ENCODE measurements at places on chromosomes 1 and 21.

- H3K27me3 ChIP-seq: no peaks in the 10 kb centered on the region
- no peak overlapping the region for H3K27ac ChIP-seq
- no peaks in the 10 kb centered on the region for H3K36me3 ChIP-seq
- H3K4me1 ChIP-seq: no peaks in the 10 kb centered on the region
These were observed 79.8 kb upstream of the ROR1 start for GRCh38 chr1:63693944-63694571.

DNA sequence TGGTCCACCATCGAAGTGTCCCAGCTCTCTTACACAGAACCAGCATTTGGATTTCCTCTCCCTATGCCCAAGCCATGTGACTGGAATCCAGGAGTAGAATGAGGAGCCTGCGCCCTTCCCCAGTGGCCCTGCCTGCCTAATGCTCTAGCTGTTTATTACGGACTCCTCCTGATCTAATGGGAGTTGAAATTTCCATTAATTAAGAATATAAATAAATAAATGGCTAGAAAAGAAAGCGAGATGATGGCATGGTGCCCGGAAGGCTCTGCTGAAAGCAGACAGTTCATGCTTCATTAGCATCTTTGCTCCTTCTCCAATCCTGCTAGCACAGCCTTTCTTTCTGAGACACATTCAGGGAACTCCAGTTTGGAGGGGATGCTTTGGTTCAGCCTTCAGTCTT is 216.2 kb downstream of the SEC16B start:
- H3K27me3 ChIP-seq: no peaks in the 10 kb centered on the region
- DNase-seq: no peak
- H3K4me3 ChIP-seq: no peak overlapping the region

- H3K36me3 ChIP-seq: no peaks in the 10 kb centered on the region
- no peak for DNase-seq
- H3K4me1 ChIP-seq: no peaks in the 10 kb centered on the region
- H3K4me3 ChIP-seq: no peak overlapping the region
These were observed 22.3 kb upstream of the PDE9A start for GRCh38 chr21:42631142-42631541.

GRCh38 chr1:116309090-116309870 is 63.8 kb upstream of the ATP1A1 start:
- H3K27ac ChIP-seq: no peak overlapping the region
- H3K4me1 ChIP-seq: no peaks in the 10 kb centered on the region
- DNase-seq: no peak
- H3K27me3 ChIP-seq: no peaks in the 10 kb centered on the region
- no peaks in the 10 kb centered on the region for H3K36me3 ChIP-seq

DNA sequence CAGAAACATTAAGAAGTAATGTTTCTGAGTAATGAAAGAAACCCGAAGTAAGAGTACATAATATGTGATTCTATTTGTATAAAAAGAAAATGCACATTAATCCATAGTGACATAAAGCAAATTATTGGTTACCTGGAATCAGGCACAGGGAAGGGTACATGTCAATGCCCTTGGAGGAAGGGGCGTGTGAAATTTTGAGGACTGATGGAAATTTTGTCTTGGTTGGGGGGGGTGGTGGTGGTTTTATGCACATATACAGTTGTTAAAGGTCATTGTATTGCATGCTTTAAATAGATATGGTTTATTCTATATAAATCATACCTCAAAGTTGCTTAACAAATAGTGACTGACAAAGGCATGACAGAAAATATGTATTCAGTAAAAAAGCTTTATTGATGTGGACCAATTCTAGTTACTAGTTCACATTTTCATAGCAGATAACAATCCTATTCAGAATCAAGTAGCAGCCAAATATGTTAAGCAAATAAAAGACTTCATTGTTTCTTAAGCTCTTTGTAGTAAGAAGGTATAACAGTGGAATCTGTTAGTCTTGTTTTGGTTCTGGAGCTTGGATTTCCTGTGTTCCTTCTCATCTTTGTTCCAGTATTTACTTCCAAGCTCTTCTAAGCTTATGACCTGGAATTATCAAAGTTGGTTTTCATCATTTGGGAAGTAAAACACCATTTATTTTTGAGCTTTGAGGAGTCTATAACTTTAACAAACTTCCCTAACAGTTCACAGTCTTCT is 15.1 kb downstream of the BACH1 start:
- no peak overlapping the region for H3K27ac ChIP-seq
- H3K27me3 ChIP-seq: no peaks in the 10 kb centered on the region
- no peak overlapping the region for H3K4me3 ChIP-seq

- peaks cover 35% of the 10 kb centered on the region for H3K4me1 ChIP-seq
- H3K36me3 ChIP-seq: no peaks in the 10 kb centered on the region
- H3K27ac ChIP-seq: no peak overlapping the region
- H3K27me3 ChIP-seq: no peaks in the 10 kb centered on the region
These were observed 204.4 kb upstream of the AJAP1 start for GRCh38 chr1:4449972-4450371.

GRCh38 chr1:232587141-232588008 is 42.6 kb downstream of the SIPA1L2 start:
- H3K4me3 ChIP-seq: no peak overlapping the region
- peaks cover 26% of the 10 kb centered on the region for H3K4me1 ChIP-seq
- DNase-seq: no peak
- H3K27ac ChIP-seq: no peak overlapping the region

- H3K36me3 ChIP-seq: no peaks in the 10 kb centered on the region
- H3K27ac ChIP-seq: no peak overlapping the region
- no peak for DNase-seq
- H3K4me3 ChIP-seq: no peak overlapping the region
- no peaks in the 10 kb centered on the region for H3K4me1 ChIP-seq
These were observed 35.5 kb upstream of the IGSF21 start for GRCh38 chr1:18072066-18072465.

Data from neural progenitor cell (in vitro differentiated cells).